Germinal center (tissue), 1 donor: ENCODE measurements at places on chromosomes 11 and 22.

DNA sequence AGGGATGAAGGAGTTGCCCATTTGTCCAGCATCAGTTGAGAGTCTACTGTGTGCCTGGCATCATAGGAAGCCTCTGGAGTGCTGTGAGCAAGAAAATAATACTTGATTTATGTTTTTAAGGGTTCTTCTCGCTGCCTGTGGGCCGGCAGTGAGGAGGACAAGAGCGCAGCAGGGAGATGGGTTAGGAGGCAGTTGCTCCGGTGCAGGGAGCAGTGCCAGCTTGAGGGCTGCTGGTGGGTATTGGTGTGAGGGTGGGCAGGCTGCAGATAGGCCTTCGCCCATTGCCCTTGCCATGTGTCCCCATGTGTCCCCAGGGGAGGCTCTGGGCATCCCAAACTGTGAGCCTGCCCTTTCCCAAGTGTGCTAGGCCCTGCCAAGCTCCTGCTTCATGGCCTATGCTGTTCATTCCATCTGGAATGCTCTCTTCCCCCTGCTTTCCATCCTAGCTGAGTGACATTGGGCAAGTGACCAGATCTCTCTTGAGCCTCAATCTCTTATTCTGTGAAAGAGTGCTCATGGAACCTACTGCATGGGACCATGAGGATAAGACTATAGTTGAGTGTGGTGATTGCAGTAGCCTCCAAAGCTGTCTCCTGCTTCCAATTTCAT lies 19.8 kb downstream of the BMAL1 start:
- no peak for DNase-seq

- no peak for DNase-seq
Measured at GRCh38 chr11:94017446-94017845, 3.7 kb upstream of the HEPHL1 start.

DNA sequence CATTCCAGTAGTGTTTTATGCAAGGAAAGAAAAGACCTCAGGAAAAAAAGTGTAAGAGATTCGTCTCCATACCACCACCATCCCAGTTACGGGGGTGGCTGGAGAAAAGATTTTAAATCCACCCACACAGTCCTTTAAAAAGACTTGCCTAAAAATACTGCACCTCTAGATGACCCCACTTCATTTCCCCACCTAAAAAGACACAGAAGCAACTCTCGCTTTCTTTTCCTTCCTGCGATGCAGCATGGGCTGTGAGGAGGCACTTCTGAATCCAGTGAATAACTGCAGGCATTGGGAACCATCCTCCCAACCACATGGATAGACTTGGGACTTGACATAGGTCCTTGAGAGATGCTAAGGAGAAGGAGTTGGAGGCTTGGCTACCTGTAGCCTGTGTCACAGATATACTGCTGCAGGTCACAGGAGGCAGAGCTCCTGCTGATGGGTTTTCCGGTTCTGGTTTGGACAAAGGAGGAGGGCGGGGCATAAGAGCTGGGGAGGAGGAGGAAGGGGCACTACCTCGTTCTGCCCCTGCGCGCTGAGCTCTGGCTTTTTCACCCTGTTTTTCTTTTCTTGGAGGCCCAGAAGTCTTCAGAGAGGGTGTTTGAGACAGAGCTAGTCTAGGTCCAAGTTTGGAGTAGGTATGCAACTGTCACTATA lies 285.9 kb downstream of the NTM start:
- no peak for DNase-seq

DNA sequence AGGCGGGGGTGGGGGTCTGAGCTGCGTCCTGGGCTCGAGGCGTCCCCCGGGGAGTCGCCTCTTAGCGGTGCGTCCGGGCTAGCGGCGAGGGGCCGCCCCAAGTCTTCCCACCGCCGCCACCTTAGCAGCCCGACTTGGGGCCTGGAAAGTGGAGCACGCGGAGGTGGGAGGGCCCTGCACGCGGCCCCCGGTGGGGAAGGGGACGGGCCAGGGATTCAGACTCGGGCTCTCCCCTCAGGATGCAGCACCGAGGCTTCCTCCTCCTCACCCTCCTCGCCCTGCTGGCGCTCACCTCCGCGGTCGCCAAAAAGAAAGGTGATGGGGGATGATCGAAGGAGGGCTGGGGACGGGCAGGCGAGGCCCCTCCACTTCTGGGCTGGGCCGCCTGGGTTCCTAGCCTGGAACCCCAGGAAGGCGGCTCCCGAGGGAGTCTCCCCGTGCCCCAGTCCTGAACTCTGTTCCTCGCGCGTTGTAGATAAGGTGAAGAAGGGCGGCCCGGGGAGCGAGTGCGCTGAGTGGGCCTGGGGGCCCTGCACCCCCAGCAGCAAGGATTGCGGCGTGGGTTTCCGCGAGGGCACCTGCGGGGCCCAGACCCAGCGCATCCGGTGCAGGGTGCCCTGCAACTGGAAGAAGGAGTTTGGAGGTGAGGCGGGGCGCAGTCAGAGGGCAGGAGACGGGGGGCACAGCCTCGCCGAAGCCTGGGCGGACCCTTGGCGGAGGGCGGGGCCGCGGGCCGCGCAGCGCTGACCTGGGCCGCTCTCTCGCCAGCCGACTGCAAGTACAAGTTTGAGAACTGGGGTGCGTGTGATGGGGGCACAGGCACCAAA lies 563 bp downstream of the MDK start:
- no peak for DNase-seq

- peak; percentile 53 for DNase-seq
Measured at GRCh38 chr11:66883016-66883965, 26.4 kb downstream of the LRFN4 start.

DNA sequence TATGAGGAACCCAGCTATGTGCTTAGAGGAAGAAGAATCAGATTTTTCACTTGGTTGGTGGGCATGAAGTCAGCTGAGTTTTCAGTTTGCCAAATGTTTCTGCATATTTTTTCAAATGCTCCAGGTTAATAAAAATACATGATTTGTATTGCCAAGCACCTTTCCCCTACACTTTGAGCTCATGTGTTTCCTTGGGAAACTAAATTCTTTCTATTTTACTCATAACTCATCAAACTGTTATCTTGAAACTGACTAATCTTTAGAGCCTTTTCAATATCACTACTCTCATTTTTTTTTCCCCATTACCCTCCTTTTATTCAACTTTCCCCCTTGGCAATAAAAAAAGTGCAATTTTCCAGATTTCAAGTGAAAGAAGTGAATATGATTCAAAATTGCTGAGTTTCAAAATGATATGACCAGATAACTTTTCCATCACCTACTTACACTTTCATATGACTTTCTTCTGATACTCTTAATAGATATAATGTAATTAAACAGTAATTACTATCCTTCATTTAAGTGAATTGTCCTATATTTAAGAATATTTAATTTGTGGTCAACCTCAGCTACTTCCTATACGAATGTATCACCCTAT lies 91.9 kb upstream of the SOX6 start:
- no peak for DNase-seq

DNA sequence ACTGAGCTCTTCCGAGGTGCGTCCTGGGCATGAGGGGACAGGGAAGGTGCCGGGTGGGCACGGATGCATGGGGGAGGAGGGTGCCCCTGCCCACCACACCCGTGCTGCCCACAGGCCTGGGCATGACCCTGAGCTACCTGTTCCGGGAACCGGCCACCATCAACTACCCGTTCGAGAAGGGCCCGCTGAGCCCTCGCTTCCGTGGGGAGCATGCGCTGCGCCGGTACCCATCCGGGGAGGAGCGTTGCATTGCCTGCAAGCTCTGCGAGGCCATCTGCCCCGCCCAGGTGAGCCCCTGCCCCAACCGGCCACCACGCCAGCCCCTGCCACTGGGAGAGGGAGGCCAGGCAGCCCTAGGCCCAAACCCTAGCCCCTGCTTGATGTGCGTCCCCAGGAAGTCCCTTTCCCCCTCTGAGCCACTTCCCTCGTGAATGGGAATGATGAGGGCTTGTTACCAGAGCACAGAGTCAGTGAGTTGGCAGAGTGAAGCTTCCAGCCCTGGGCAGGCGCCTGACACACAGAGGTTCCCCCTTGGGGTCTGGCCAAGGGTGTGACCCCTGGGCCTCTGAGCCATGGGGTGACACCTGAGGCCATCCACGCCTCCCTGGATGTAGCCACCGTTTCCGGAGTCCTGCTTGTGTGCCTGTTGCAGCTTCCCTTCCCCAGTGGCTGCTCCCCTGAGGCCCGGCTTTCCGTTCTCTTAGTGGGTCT lies 2.7 kb downstream of the NDUFS8 start:
- no peak for DNase-seq

- no peak for DNase-seq
Measured at GRCh38 chr11:96309016-96309642, 33.9 kb downstream of the MAML2 start.

DNA sequence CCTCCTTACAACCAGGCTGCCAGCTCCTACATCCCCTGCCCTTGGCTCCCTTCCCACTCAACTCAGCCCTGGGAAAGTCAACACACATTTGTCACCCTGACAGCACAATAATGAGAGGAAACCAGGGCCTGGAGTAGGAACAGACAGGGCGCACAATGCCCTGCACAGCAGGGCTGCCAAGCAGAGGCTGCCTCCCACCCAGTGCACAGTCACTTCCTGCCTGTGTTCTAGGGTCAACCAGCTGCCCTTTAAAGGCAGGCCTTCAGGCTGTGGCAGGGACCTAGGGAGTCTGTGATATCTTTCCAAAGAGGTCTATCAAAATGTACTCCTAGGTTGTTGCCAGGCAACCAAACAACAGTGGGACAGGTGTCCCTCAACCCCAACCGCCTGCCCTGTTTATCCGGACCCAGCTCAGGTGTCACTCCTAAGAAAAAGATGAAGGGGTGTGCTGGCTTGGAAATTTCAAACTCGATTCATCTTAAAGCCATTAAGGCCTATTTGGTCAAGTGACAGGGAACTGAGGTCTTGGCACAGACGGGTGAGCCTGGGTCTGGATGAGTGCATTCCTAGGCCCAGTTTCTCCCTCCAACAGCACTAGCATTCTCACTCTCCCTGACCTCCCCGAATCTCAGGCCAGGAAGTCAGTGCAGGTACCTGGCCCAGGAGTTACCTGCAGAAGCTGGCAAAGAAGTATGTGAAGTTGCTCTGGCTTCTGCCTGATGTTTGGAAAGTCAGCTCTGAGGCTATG lies 110.3 kb upstream of the PITPNB start:
- DNase-seq = no peak

- no peak for DNase-seq
Measured at GRCh38 chr11:12187399-12187798, 77.0 kb downstream of the MICAL2 start.

- DNase-seq = no peak
Measured at GRCh38 chr22:31609716-31610115, 52.3 kb downstream of the PISD start.

- no peak for DNase-seq
Measured at GRCh38 chr11:120744016-120744994, 232.8 kb downstream of the GRIK4 start.

GRCh38 chr22:26579331-26579886 lies 10.5 kb downstream of the TPST2 start:
- DNase-seq = peak; percentile 77

DNA sequence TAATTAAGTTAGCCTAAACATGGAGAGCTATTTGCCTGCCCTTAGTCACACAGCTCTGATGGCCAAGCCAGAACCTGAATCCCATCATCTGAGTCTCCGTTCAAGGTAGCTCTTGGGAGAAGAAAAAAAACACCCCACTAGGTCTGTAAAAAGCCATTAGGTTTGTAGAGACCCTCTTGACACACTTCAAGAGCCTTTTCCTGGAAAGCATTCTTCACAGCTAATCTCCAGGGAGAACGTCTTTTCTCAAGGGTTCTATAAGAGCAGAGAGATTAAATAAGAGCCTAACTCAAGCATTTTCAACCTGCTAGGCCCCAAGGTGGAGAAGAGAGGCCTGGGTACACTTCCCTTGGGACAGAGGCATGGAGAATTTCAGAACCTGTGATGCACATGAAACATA lies 61.6 kb upstream of the NAV2 start:
- DNase-seq = no peak

GRCh38 chr11:95104856-95105255 lies 15.2 kb downstream of the ENDOD1 start:
- no peak for DNase-seq

GRCh38 chr11:58781345-58781744 lies 49.6 kb upstream of the GLYAT start:
- DNase-seq = no peak

GRCh38 chr11:69642913-69643632 lies 2.1 kb downstream of the CCND1 start:
- peak; percentile 80 for DNase-seq

- DNase-seq = no peak
Measured at GRCh38 chr11:3183523-3183922, 18.4 kb upstream of the OSBPL5 start.

- no peak for DNase-seq
Measured at GRCh38 chr11:108727665-108728064, 62.8 kb downstream of the DDX10 start.

DNA sequence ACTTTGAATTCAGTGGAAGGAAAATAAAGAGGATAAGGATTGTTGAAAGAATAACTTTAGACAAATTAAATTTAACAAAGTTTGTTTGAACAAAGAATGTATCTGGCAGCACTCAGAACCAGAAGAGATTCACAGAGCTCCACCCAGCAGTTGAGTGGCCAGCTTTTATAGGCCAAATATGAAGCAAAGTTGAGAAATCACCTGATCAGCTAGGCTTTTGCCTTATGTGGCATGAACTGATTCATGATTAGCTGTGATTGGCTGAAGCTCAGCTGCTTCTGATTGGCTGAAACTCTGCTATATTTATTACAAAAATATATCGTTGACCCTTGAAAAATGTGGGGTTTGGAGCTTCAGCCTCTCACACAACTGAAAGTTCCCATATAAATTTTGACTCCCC lies 62.6 kb downstream of the PIWIL4 start:
- DNase-seq = no peak

DNA sequence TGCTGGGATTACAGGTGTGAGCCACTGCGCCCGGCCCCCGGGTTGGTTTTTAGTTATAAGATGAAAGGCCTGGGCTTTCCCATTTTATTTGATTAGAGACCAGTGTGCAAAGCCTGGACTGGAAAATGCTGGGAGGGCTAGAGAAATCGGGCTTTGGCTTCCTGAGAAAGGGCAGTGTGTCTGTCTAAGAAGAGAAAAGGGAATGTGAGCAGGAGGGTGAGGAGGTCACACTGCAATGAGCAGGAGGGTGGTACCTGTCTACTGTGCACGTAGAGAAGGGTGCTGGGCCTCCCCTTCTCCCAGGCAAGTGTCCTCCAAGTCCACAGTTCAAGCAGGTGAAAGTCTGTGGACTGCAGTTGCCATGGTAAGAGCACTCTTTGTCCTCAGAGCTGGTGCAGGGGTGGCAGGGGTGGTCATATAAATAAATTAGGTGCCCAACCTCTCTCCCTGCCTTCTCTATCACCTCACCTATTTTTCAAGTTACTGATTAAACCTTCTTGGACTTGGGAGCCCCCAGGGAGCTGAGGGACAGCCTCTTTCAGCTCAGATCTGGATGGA lies 30.8 kb downstream of the SLC5A1 start:
- no peak for DNase-seq
